ENCODE measurements at places on chromosomes 5 and 9.

DNA sequence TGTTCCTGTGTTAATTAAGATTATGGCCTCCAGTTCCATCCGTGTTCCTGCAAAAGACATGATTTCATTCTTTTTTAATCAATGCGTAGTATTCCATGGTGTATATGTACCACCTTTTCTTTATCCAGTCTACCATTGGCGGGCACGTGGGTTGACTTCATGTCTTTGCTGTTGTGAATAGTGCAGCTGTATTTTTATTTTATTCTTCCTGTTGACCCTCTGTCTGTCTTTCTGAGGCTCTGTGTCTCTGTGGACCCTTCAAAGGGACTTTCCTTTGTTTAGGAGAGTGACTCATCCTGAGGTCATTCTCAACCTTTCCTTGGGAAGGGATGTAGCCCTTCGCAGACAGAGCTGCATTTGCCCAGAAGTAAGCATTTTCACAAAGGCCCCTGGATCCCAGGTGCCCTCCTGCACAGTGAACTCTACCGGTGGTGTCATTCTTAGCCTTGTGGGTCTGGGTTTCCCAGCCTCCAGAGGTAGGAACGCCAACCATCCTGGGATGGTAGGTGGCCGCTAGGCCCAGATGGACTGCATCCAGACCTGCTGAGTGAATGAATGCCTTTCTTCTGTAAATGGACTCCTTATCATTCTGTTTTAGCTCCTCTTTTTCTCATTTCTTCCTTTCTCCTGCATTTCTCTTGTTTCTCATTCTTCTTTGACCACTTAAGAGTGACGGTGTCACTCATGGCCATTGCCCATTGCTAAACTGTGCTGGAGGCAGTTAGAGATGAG, 22.4 kb downstream of the TRIO start:
- peak; percentile 25 for DNase-seq

GRCh38 chr9:121778252-121779225, 127.1 kb downstream of the DAB2IP start:
- DNase-seq = peak; percentile 86

- no peak for DNase-seq
These were observed 10.9 kb upstream of the SLC25A51 start for GRCh38 chr9:37914701-37915358.

DNA sequence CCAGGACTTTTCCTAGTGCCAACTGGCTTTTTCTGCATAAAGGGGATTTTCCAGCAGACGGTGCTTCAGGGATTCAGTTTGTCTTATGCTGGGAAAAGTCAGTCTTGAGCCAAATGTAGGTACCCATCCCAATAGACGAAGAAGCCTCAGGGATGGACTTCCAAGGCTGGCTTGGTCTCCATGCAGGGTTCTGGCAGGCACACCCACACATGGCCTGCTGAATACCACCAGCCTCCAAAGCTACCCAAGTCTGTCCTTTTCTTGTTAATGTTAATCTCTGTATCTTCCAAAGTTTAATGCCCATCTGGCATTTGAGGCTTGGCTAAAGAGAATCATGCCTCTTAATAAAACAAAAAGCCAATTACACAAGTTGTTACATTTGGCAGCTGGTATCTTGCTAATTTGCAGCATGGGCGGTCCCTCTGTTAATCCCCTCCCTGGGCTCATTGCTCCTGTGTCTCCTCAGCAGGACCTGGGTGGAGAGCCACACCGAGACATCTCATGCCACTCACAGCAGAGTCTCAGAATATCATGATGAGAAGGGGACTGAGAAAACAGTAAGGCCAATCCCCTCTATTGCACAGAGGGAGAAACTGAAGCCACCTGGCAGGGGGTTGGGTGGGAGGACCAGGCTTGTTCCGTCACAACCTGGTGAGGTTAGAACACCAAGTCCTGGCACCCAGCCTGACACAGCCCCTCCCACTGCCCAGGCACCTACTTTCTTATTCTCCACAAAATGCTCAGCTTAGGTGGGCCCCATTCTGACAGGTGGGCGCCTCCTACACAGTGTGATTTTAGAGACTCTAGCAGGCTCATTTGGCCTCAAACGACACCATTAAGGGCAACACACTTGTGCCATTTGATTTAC, 243.2 kb downstream of the FSTL4 start:
- DNase-seq = peak; percentile 42

GRCh38 chr9:6272229-6272598, 56.0 kb upstream of the TPD52L3 start:
- DNase-seq = no peak

DNA sequence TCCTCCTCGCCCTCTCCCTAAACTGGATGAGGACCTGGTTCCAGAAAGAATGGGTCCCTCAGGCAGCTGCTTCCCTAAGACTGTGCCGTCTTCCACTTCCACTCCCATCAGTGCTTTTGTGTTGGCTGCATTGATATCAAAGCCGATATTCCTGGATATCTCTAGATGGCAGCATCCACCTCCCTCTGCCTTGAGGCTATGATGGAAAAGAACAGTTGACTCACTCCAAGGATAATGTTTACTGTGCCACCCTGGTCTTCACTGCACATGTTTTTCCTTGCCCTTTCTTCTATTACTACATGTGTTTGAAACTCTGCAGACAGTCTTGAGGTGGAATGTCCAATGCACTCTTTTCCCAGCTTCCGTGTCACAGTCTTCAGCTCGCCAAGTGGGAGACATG, 211.6 kb downstream of the MAST4 start:
- DNase-seq = peak; percentile 87

- no peak for DNase-seq
These were observed 243.2 kb downstream of the ELAVL2 start for GRCh38 chr9:23582836-23583235.

GRCh38 chr5:102760815-102761214, 5.7 kb downstream of the PAM start:
- peak; percentile 91 for DNase-seq

DNA sequence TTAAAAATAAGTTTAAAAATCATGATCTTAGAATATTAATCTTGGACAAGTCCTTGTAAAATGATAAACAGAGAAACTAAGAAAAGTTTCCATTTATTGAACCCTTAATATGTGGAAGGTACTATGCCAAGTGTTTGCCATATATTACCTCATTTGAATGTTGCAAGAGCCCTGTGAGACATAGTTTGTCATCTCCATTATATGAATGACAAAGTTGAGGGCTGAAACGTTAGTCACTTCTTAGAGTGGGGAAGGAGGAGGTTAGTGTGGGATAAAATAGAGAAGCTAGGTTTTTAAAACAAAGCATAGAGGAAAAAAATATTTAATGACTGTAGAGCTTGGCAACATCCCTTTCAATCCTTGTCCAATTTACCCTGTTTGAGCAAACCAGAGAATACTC, 2.0 kb downstream of the TNC start:
- DNase-seq = no peak

- DNase-seq = no peak
These were observed 495.8 kb upstream of the RORB start for GRCh38 chr9:74001382-74001781.

- DNase-seq = no peak
These were observed 211.6 kb downstream of the ATP10B start for GRCh38 chr5:160640406-160640805.
